Stimulated activated CD8-positive, alpha-beta memory T cell treated with anti-CD3 and anti-CD28 coated beads, Interleukin-7, amount 100 ng/mL, for 1 hour (primary cell): ENCODE measurements at places on chromosomes 1 and 21.
A peak's percentile ranks its signal among the peaks of the same experiment; 100 is the strongest.

DNA sequence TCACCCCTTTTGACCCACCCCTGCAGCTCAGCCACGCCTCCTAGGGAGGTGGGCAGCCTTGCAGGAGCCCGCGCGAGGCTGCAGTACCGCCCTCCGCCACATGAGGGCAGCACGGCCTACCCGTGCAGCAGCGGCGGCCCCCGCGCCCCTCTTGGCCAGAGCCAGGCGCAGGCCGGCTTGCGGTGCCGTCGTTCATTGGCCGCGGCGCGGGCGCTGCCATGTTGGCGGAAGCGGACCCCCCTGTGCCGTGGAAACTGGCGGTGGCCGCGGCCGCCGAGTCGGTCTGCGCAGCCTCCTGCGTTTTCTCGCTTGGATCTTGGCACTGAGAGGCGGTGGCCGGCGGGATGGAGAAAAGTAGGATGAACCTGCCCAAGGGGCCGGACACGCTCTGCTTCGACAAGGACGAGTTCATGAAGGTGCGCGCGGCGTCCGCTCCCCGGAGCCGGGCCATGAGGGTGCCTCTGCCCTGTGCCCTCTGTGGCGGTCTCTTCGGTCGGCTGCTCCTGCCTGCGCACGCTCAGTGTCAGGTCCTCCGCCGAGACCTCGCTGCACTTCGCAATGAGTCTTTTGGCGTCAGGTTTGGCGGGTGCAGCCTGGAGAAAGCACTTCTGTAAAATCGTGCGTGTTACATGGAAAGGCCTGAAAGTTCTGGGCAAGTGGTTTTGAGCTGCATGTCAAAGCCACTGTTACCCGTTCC, at the start of gene COG2:
COG2 (plus strand) TSS at position 219 of the 697 bp plus-strand sequence; CDS start at position 345, 126 bp downstream.
- peak; percentile 97 for DNase-seq

DNA sequence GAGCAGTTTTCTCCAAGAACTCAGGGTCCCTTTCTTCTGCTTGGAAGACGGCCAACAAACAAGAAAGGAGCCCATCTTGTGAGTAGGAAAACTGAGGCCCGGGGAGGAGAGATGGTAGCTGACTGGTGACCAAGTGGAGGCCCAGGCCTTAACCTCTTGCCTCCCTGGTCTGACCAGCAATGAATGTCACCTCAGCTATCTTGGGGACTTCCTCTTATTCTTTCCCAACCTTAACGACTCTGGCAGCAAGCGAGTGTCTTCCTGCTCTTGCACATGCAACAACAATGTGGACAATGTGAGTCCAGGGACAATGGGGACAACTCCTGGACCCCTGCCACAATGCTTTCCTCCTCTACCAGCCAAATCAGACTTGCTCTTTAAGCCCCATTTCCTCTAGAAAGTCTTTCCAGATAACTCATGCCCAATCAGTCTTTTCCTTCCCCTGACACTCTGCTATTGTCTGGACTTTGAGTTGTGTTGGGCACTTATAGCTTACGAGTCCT, 12.6 kb downstream of the HSPG2 start:
- no peak for DNase-seq

GRCh38 chr21:37372951-37373350, 6.4 kb downstream of the DYRK1A start:
- no peak for DNase-seq

DNA sequence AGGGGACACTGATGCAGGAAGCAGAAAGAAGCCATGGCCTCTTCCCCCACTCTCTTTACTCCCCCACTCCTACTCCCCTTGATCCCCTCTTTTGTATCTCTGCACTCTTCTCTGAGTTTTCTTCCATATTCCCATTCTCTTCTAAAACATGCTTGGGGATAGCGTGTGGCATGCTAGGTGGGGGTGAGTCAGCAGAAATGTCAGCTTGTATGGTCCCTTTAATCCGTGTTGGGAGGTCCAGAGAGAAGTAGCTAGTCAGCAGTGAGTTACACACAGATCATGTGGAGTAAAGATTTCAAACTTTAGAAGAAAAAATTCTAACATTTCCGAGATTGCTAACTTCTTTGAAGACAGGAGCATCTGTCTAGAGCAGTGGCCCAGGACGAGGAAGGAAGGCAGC, 4.0 kb upstream of the KCNK1 start:
- no peak for DNase-seq

DNA sequence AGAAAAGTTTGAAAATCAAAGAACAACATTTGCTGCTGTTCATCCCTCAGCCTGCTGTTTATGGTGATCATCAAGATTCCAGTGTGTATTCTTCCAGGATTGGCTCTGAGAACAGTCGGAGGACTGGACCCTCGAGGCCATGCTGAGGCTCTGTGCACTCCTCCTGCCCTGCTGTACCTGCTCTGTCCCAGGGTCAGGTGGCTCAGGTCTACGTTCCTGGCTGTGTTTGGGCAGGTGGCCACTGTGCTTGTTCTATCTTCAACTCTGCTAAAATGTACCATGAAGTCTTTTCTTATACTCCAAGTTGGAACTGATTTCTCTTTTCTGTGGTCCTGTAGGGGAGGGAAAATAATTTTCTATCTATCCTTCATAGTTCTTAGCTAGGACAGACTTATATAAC, 175.9 kb downstream of the RWDD3 start:
- no peak for DNase-seq

- DNase-seq, result no peak
These were observed 44.3 kb upstream of the ERRFI1 start for GRCh38 chr1:8070381-8070811.

- no peak for DNase-seq
These were observed 22.9 kb downstream of the SMAP2 start for GRCh38 chr1:40396420-40396819.

GRCh38 chr1:183607322-183607980, 17.2 kb upstream of the NCF2 start:
- DNase-seq, result no peak

DNA sequence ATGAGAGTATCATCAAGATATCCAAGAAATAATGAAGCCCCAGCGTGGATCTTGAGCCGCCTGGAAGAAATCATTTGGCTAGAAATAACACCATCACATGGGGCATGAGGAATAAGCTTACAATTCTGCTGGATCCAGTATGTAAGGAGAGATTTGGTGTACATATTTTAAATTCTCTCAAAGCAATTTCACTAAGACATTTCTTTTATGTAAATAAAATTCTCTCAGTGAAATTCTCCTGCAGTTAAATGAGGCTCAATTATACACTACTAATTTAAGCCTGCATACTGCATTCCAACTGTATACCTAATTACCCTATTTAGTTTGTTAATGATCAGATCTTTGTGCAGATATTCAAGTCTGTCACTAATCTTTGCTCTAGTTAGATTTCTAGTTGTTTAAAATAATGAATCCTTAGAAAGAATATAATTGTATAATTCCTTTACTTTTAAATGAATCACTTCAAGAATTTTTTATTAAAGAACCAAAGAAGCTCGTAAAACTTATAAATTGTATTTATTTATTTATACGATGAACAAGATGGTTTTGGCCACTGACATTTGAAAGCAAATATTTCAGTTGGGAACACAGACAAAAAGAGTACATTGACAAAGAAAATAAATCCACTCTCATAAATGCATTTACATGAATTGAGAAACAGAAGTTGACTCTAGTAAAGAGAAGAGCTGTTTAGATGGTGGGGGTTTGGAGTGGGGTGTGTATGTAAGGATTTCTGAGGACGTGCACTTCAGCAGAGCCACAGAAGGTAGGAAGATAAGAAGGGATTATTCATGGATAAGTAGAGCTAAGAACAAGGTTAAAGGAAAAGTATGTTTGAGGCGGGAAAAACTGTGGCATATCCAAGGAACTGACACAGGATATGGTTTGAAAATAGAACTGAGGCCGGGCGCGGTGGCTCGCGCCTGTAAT, 466.8 kb downstream of the DSCAM start:
- DNase-seq, result no peak

GRCh38 chr1:109113590-109114341, at the start of gene ELAPOR1:
Gene ELAPOR1 (plus strand): TSS chr1:109114115. CDS start chr1:109114184, 69 bp downstream.
- peak; percentile 67 for DNase-seq

- no peak for DNase-seq
These were observed 50.5 kb downstream of the DSCAM start for GRCh38 chr21:40796464-40796863.

- no peak for DNase-seq
These were observed 53.9 kb downstream of the TOR1AIP2 start for GRCh38 chr1:179823693-179824092.

DNA sequence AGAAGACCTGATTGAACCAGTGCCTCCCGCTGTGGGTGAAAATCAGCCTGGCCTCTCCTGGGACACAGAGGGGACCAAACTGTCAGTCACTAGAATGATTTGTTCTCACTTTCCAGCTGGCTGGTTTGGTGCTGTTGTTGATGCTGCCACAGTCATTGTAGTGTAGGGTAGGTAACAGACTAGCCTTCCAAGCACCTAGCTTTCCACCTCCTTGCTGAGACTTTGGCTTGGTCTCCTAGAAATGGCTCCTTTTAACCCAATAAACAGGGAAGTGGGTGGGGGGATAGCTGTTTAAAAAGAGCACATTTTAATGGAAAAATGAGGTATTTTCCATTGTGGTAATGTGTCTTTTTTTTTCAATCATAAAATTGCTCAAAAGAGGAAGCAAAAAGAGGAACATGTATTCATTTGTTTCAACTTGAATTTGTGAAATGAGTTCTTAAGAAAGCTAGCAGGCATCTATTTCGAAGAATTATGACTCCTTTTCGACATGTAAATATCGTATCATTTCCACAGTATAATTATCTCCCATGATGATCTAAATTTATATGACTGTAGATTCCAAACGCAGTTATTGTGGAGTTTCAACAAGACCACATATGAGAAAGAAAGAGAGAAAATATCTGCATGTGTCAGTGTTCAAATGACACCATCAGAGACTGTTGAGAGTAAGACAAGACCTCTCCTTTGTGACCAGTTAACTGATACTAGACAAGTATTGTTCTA, 190.1 kb downstream of the HLX start:
- DNase-seq, result no peak

DNA sequence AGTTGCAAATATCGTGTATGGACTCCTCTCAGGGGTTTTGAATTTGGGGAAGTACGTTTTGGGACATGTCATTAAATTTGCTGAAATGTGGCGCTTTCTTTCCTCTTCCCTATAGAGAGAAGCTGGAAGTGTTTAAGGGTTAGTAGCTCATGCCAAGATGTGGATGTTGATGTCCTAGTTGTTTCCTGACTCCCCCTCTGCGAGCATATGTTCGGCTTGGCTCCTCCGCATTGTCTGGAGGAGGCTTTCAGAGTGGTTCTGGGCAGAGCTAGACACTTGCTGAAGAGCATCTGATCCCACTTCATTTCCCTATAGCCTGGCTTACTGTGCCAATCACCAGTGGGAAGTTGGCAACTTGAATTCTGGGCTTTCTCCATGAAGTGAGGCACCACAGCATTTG, 347.4 kb upstream of the B3GALT2 start:
- no peak for DNase-seq

DNA sequence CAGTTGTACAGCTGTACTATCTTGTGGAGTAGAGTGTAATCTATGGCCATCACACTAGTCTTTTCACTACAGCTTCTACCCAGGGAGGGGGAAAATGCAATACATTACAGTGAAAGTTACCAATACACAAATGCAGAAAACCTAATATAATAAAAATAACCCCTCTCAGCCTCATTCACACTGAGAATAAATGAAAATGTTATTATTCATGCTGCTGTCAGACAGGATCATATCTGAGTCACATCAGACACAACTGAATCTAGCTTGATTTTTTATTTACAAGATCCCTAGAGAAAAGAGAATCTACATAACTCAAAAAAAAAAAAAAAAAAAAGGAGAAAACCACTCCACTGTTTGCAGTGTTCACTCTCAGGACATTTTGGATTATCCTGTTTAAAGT, 293.9 kb upstream of the ESRRG start:
- no peak for DNase-seq

- no peak for DNase-seq
These were observed 61.5 kb upstream of the WLS start for GRCh38 chr1:68293609-68294366.

DNA sequence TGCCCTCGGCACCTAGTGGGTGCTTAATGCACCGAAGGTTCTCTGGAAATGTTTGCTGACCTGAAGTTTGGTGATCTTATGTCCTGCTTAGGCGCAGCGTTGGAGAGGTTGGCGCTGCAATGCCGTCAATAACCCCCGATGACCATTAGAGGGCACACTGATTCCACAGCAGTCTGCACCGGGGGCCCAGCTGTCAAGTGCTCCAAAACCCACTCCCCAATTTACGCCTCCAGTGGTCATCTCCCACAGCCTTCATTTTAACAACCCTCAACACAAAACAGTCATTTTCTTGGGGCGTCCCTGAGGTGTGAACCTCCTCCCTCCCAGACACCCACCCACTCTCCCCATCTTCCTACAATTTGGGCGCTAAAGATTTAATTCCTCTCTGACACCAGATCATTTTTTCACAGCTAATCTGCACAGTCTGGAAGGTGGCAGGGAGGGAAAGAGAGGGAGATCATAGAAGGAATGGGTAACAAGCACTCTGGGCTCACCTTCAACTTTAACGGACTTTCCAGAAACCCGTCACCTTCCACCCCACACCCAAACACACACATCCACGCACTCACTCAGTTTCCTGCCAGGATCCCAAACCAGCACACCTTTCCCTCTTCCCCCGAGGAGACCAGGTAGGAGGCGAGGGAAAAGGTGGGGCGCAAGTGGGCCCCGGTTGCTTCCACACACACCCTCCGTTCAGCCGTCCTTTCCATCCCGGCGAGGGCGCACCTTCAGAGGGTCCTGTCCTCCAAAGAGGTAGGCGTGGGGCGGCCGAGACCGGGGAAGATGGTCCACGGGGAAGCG, 570 bp upstream of the NPR1 start:
- DNase-seq, result no peak

DNA sequence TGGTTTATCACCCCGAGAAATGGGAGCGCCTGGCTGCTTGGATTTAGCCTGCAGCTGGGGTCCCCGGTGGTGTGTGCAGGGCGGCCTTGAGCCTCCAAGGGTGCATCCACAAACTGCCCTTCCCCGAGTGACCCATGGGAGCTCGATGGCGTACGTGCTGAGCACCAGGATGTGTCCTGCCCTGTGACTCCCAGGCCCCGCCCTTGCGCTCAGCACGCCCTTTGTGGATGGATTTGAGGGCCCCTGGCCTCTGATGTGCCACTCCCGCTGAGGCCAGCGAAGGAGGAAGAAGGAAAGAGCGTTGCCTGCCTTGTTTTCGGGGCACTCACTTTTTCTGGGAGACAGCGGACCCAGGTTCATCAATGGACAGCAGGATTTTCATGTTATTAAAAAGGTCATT, 1.7 kb upstream of the TFF3 start:
- DNase-seq, result no peak

DNA sequence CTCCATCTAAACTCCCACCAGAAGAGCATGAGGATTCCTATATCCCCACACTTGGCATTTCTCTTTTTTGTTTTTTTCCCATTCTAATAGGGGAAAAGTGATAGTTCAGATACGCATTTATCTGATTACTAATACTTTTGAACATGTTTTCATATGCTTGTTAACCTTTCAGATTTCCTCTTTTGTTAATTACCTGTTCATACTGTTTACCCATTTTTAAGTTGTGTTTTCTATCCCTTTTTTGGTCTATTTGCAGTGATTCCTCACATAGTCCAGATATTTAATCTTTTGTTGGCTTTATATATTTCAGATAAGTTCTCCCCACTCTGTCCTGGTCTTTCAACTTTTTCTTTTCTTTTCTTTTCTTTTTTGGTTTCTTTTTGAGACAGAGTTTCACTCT, 13.6 kb upstream of the PIGK start:
- DNase-seq, result no peak

GRCh38 chr1:53752281-53752680, 13.3 kb upstream of the GLIS1 start:
- no peak for DNase-seq
